Hindlimb muscle (tissue), 1 donor: ENCODE measurements at places on chromosomes 7 and 10. TPM values are rescaled to one million over a fixed set of nuclear protein-coding genes. Genes with fewer than 3 reads are reported as not detected.

VWDE gene
- 1.5 TPM for polyA plus RNA-seq

MNX1 gene
- 0.09 TPM for polyA plus RNA-seq

EN2 gene
- 1.0 TPM for polyA plus RNA-seq

AHCYL2 gene
- polyA plus RNA-seq: 19.1 TPM

SLC25A40 gene
- 12.7 TPM for polyA plus RNA-seq

IFIT3 gene
- polyA plus RNA-seq: 8.2 TPM

ZNF277 gene
- 25.4 TPM for polyA plus RNA-seq

CDK5 gene
- polyA plus RNA-seq: 9.7 TPM

- no peak for DNase-seq
These were observed 93.0 kb upstream of the SLC25A13 start for GRCh38 chr7:96414931-96415292.

DNA sequence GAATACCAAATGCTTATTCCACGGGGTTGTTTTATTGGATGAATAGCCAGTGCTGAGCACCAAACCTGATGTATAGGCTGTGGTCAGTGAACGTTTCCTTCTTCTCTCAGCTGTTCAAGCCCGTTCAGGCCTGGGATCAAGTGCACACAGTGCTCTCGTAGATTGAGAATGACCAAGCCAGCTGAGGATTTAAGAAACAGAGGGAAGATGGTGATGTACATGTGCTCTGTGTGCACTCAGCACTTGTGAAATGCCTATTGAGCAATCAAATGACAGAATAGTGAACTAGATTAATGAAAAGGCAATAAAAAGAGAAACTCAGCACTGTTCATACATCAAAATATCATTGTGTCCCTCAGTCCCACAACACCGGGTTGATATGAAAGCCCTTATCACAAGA lies 302.5 kb downstream of the BMPER start:
- no peak for DNase-seq

DNA sequence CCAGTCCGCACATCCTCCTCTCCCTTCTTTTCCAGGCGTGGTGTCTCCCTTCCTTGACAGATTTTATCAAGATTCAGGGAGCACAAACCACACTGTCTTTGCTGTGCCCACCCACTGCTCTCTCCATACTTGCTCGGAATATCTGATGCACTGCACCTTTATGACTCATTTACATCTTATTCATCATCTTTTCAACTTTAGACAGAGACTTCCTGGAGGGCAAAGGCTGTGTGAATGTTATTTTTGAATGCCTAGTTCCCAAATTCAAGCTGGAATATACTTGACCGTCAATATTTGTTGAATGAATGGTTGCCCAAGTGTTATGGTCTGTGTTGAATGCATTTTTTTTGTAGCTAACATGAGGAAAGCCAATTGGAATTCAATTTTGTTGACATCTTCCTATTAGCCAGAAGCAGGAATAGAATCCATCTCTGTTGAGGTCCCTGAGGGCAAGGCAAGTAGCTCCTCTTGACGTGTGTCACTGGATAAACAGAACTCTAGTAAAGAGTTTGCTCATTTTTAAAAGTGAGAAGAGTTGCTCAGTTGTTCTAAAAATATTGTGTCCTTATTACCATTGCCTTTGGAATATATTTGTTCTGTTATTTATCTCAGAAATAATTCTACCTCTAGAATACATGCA lies 95.0 kb downstream of the KLF6 start:
- DNase-seq: no peak

GRCh38 chr7:46145412-46145811 lies 224.3 kb upstream of the IGFBP3 start:
- peak; percentile 29 for DNase-seq

DNA sequence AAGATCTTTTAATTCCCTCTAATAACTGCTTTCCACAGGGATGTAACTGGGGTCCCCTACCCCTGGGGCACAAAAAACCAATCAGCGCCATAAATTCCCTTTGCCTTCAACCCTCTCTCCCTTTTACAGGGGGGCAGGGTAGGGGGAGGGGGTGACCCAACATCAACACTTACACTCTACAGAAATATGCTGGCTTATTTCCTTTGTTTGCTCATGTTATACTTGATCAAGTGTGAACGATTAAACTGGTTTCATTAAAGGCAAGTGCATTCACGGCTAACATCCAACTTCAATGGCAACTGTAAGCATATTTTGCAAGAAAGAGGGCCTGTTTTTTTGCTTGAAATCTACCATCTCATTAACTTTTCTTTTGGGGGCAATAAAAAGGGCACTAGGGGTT lies 2.9 kb downstream of the CTBP2 start:
- DNase-seq: no peak

- DNase-seq: peak; percentile 37
These were observed 23.3 kb downstream of the FZD1 start for GRCh38 chr7:91287371-91288084.

DNA sequence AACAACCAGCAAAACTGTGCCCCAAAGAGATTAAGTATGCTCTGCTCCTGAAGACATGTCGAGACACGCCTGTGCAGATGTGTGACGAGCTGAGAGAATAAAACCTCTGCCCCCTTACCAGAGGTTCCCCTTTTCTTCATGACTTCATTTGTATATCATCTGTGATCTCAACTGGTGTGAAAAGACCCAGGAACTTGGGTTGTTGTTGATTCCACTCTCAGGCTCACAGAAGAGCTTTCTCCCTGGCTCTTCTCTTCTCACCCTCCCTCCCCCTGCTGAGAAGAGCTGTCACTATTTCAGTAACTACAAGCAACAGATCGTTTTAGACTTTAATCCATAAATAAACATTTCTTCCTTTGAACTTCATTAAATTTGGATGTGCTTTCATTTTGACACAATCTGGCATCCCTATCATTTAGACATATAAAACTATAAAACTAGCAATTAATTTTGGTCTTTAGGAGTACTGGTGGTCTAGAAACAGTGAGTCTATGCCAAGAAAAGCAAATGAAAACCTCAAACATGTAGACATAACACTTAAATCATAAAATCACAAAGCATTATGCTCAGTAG lies 179.3 kb upstream of the FZD8 start:
- no peak for DNase-seq

DNA sequence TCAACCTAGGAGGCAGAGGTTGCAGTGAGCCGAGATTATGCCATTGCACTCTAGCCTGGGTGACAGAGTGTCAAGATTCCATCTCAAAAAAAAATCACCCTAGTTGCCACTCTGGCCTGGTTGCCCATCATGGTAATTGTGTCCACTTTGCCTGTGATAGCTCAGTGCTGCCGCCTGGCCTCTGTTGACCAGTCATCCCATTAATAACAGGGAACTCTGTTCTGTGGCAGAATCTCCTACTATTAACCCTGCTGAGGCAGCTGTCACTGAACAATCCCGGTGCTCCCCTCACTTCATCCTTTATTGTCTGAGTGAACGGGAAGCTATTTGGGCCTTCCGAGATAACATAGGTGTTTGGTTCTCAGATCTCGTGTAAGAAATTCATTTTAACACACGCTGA lies 14.6 kb downstream of the ZNF3 start:
- no peak for DNase-seq

- no peak for DNase-seq
These were observed 3.3 kb downstream of the TSGA13 start for GRCh38 chr7:130683026-130683425.

GRCh38 chr7:46290374-46291049 lies 369.4 kb upstream of the IGFBP3 start:
- DNase-seq: no peak

DNA sequence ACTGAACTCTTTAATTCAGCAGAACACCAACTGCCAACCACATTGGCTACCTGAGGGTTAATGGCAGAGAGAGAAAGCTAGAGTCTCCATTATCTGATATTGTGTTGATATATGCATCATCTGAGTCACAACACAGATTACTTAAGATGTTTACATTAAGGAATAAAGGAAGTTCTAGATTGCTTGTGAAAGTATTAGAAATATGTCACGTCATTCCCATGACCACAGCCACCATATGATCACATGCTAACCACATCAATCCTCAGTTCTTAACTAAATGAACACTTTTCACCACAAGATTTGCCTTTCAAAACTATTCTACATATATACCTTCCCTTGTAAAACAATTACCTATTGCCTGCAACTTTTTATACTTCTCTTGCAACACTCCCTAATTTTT lies 337.9 kb downstream of the FGFR2 start:
- no peak for DNase-seq

- no peak for DNase-seq
These were observed 41.3 kb downstream of the PAPOLB start for GRCh38 chr7:4820405-4820966.

DNA sequence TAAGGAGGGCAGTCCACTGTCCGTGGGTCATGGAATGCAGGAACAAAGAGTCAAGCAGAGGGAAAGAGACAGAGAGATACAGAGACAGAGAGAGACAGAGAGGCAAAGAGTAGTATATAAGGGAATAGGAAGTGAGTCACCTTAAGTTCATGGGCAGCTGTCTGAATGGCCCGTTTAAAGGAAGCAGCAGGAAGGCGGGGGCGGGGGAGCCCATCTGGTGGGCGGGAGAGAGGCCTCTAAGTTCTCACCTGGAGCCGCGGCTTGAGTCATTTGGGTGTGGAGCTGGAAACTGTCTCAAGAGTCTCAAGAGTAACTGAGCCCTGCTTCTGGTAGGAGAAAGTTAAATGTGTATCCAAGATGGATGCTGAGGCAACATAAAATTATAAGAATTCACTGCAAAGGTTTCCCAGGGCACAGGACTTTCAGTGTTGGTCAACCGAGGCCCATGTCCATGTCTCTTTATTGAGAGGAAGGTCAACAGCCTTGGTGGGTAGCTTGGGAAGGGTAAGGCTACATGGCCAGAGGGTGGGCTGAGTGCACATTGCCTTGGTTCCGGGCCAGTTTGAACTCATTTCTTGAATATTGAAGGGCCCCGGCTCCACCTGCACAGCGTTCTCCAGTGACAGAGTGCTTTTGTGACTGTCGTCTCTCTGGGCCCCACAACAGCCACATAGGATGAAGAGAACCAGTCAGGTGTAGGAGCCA lies 85.5 kb upstream of the CACUL1 start:
- no peak for DNase-seq

DNA sequence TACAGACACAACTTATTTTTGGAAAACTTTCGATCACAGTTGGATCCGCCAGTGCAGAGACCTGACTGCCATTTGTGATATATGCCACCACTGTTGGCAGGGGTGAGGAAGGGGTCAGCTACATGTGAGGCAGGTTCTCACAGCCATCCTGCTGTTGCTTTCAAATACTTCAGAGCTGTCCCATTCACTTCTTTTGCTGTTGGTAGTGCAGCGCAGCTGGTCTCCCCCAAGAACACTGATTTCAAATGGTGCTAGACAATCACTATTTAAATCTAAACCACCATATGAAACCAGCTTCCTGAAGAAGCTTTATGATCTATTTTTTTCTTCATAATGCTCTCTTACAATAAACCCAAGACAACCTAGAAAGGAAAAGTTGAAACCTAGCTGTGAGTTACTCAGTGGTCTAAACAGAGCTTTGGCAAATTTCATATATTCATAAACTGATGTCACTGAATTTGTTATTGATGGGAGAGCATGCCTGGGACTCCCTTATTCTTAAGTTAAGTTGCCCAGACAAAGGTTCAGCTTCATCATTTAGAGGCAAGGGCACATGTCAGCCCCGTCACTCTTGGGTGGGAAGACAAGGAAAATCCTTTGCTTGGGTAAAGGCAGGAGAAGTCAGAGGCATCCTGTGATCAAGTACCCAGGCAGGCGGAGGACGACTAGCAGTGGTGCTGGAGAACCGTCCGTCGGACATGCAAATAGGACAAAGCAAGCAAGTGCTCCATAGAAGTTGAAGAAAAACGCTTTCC lies 143.4 kb upstream of the KLF14 start:
- no peak for DNase-seq

GRCh38 chr7:142400042-142400533 lies 142.2 kb upstream of the PRSS58 start:
- DNase-seq: no peak

GRCh38 chr7:14321947-14322346 lies 332.5 kb upstream of the ETV1 start:
- no peak for DNase-seq

GRCh38 chr10:6012121-6012905 lies 35.0 kb upstream of the IL15RA start:
- DNase-seq: no peak

DNA sequence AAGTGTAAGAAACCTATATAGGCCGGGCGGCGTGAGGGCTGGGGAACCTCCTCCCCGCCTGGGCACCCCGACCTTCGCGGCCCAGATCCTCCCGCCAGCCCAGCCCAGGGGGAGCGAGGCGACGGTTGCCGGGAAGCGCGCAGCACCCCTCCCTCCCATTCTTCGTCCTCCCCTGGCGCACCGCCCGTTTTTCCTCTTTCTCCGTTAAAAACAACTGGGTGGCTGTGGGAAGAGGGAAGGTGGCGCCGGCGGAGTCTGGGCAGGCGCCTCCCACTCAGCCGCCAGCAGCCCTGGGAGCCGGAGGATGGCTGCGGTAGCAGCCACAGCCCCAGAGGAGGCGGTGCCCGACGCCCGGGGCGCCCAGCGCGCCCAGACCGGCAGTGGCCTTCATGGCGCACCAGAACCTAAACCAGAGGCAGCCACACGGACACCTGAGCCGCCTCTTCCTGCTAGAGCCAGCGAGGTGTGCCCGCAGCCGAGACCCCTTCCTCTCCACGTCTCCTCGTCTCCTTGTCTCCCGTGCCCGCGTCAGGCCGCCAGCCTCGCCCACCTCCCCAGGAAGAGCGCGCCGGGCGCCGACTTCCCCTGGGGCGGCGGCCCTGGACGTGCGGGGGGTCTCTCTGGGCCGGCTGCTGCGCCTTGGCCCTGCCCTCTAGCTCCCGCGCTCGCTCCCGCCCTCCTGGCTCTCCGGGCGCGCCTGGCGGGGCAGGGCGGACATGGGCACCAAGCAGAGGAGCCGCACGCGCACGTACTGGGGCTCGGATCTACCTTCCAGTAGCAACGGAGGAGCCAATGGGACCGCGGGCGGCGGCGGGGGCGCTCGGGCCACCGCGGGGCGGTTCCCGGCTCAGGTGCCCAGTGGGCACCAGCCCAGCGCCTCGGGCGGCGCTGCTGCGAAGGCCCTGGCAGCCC lies 32.8 kb upstream of the SFTPD start:
- DNase-seq: peak; percentile 42

DNA sequence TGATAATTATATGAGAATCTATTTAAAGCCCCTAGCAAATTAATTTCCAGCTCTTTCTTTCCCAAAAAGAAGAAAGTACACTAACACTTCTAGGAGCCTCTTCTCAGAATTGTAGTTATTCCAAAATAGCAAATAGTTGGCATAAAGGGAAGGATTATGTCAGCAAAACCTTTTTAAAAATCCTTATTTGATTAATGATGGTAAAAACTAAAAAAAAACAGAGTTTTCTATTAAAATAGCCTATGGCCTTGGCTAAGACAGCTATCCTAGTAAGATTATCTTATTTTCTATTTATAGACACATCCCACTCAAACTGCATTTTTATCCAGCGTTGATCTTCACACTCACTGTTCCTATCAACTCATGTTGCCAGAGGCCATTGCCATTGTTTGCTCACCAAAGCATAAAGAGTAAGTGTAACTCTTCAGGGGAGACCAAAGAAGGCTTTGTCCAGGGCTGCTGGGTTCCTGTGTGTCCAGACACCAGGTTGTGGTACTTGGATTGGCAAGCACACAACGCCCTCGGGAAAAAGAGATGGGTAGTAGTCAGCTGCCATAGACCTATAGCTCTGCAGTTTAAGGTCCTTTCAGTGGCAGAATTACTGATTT lies 31.5 kb downstream of the ACTA2 start:
- DNase-seq: no peak
